ENCODE measurements at places on chromosomes 5 and 9.

DNA sequence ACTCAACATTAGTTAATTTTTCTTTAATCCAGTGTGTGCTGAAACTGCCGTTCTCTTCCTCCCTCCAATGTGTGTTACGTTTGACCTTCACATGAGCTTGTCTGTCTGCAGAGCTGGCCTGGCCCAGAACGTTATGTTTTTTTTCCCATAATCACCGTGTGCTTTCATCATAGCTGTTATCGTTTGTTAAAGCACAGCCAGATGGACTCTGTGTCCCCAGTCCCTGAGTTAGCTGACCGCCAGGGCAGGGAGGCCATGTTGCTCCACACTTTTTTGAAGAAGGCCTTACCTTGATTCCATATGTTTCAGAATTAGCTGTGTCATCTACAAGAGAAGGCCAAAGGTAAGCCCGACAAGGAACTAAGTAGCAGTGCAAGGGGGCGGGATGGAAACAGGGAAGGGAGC is 55.7 kb downstream of the HSD17B3 start:
- DNase-seq, result no peak

DNA sequence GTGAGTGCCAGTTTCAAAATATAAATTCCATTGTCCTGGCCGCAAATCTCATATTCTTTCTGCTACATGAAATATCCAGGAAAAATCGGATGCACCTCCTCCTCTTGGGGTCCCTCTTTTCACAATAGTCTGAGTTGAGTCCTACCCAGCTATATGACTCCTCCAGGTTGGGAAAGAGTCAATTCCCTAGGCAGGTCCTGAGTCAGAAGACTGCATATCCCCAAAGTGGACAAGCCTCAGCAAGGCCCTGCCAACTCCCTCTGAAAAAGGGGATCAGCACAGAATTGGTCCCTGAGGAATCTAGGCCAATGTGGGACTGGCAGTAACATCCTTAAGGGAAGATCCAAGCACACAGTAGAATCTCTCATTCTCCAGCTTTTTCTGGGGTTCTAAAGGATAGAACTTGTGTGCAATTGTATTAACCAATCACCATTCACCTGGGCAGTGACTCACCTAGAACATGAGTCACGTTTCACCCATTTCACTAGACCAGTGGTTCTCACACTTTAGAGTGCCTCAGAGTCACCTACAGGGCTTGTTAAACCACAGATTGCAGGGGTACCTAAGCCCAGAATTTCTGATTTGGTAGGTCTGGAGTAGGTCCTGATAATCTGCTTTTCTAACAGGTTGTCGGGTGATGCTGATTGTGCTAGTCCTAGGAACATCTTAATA is 44.7 kb upstream of the TMEM215 start:
- DNase-seq, result peak; percentile 22

- DNase-seq, result no peak
Observed at GRCh38 chr5:119396030-119396664, 40.3 kb downstream of the TNFAIP8 start.

GRCh38 chr5:168874713-168875380 is 295.7 kb upstream of the PANK3 start:
- DNase-seq, result peak; percentile 29

GRCh38 chr9:87599901-87600610 is 102.4 kb downstream of the DAPK1 start:
- peak; percentile 93 for DNase-seq

- no peak for DNase-seq
Observed at GRCh38 chr9:120507936-120508510, 71.9 kb downstream of the CDK5RAP2 start.

DNA sequence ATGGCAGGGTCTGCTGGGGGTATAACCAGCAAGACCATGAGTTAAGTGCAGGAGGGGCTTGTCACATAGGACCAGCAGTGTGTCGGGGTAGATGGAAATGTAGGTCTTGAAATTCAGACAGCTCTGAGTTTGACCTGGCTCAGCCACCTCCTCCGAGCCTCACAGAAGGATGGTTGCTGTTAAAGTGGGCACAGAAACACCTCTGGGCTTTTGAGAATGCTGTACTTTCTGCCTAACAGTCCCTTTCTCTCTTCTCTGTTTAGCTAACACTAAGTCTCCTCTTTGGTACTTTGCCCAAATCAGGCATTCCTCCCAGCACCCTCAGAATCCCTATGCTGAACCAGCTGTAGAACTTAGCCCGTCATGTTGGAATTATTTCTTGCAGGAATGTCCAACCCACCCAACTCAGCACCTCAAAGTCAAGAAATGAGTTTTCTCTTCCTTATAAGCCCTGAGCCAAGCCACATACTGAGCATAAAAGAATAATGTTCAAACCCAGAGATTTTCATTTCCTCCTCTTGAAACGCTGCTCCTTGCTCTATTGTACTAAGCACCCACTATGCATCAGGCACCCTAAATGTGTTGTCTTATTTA is 41.7 kb upstream of the MATR3 start:
- no peak for DNase-seq

DNA sequence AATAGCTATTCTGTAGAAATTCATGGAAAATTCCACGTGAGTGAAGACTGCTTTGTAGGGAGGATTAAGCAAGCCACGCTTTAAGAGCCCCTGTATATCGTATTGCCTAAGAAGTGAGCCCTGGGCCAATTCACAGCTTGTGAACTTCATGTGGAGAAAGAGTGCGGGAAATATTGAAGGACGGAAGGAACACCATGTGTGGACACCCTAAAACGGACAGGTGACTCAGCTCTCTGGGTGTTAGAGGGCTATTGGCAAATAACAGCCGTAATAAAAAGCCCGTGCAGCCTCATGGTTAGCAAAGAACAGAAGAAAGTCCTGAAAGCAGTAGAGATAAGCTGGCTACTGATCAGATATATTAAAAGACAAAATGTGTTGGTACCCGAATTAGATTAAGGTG is 26.4 kb downstream of the ZNF366 start:
- no peak for DNase-seq

DNA sequence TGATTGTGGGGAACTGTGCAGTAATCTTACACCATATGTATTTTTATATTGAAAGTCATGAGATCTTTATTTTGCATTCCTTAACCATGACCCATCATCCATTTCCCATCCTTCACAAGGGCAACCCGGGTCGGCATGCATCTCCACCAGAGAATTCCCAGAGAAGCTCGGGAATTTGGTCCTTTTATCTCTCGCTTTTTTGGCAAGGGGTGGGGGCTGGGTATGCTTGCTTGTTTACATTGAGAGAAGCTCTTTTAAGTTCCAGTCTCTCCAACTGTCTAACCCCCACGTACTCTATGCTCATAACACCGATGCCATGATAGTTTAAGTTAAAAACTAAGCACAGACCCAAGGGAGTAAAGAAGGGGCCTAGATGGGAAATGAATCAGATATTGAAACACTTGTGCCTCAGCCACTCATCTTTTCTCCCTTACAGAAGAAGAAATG is 109.9 kb upstream of the NFIB start:
- no peak for DNase-seq

DNA sequence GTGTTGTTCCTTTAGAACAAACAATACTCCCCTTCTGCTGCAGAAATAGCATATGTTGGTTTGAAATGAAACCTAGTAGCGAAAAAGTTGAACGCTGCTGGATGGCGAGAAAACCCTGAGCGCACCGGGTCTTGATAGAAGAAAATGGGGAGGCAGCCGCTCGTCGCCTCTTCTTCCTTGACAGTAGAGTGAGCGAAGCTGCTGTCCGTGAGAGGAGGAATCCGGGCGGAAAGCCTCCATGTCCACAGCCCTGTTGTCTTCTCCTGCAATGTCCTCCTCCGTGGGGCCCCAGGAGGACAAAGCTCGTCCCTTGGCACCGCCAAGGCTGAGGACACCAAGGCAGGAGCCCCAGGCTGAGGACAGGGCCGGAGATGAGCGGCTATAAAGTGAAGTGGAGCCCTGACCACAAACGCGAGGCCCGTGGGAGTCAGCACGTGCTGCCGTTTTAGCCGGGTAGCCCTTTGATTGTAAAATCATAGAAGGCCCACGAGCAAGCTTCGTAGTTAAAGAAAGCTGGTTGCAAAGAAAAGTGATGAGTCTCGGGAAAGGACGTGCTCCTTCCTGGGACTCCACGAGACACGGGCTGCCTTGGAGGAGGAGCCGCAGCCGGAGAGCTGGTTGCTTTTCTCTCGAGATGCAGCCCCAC is 35.6 kb downstream of the MRPL36 start:
- no peak for DNase-seq

DNA sequence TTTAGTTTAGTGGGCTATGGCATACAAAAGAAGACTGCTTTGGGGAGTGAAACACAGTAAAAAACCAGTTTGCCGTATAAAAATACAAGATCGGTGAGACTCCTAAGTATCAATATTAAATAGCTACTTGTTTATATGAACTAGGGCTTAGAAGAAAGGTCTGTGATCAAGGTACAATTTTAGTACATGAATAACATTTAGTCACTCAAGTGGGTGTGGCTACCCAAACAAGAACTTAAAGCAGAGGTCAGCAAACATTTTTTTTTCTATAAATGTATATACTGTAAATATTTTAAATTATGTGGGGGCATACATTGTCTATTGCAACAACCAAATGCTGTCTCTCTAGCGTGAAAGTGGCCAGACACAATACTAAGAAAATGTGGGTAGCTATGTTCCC is 1452.5 kb upstream of the NUDT12 start:
- DNase-seq, result no peak

- DNase-seq, result no peak
Observed at GRCh38 chr9:87501806-87502205, 4.1 kb downstream of the DAPK1 start.

GRCh38 chr5:531101-531748 is 7.0 kb upstream of the SLC9A3 start:
- no peak for DNase-seq

- DNase-seq, result peak; percentile 75
Observed at GRCh38 chr9:100087218-100087617, 11.6 kb downstream of the ERP44 start.

- DNase-seq, result peak; percentile 89
Observed at GRCh38 chr9:86947146-86948073, at the start of gene GAS1. TSS of gene GAS1 (minus strand) at chr9:86947506. CDS start at chr9:86946779, 727 bp downstream.

- DNase-seq, result no peak
Observed at GRCh38 chr9:121748727-121749423, 97.4 kb downstream of the DAB2IP start.

GRCh38 chr5:147483188-147483790 is 26.6 kb downstream of the DPYSL3 start:
- DNase-seq, result no peak

GRCh38 chr5:163893281-163893680 is 387.9 kb downstream of the MAT2B start:
- no peak for DNase-seq

DNA sequence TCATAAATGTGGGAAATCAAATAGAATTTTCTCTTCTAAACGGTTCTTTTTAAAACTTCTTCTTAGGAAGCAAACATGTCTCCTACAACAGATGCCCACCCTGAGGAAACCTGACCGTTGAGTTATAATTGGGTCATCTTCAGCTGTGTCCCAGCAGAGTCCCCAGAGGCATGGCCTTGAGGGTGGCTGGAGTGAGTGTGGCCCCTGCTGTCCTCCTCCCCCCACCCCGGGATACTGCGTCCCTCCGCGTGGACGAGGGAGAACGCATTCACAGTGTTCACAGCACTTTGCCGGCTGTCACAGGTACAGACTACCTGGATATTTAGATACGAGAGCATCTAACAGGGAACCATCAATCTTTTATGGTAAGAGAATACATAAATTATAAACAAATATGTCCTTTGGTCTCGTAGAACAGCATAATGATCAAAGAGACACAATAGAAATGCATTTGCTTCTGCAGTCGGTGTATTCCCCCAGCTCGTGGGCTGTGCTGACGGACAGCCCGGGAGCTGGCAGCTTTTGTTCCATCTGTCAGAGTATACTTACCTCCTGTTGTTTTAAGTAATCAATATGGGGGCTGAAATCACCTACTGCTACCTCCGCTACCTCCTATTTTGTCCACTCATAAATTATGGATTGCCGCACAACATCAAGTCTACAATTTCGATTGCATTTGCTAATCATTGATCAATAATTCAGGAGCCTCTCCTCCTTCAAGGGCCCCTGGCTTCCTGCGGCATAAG is 214.7 kb downstream of the IRX2 start:
- no peak for DNase-seq

- DNase-seq, result no peak
Observed at GRCh38 chr5:172853355-172853975, 19.4 kb downstream of the ERGIC1 start.

DNA sequence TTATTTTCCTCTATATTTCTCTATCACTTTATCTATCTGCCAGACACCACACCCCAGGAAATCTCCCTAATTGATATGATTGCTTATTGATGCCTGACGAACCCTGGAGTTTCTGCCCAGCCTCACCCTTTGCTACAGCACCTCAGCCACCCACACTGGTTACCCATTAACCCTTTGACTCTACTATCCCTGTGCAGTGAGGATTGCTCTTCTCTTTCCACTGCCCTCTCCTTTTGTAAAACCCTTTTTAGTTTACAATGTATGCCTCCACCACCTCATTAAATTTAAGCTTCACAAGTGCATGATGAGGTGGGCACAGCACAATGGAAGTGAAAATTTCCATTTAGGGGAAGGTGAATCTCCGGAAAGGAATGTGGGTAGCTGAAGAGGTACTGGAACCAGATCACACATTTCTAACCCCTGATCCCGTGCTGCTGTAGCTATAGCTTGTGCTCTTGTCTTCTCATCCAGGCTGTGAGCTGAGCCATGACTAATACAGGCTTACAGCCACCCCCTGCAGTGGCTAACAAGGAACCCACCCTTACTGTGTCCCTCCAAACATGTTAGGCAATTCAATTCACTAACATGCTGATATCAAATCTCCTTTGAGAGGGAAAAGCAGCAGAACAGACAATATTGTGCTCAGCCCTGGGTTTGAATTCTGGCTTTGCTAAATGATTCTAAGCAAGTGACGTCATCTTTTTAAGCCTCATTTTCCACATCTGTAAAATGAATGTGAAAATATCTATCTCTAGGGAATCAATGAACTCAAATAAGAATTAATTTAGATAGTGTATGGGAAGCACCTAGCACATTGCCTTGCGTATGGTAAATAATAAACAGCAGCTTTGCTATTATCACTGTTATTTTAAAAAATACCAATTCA is 186.9 kb upstream of the TRIM32 start:
- peak; percentile 93 for DNase-seq

DNA sequence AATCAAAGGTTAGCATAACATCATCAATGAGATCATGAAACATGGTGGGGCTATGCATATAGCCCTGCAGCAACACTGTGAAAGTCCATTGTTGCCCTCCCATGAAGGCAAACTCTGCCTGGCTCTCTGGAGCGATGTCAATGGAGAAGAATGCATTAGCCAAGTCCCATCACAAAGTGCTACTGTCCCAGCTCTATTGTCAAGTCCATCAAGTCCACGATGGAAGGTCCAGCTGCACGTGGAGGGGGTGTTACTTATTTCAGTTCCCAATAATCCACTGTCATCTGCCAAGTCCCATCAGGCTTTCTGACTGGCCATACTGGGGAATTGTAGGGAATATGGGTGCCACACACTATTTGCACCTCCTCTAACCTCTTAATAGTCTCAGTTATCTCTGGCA is 10.8 kb downstream of the DMAC1 start:
- no peak for DNase-seq

DNA sequence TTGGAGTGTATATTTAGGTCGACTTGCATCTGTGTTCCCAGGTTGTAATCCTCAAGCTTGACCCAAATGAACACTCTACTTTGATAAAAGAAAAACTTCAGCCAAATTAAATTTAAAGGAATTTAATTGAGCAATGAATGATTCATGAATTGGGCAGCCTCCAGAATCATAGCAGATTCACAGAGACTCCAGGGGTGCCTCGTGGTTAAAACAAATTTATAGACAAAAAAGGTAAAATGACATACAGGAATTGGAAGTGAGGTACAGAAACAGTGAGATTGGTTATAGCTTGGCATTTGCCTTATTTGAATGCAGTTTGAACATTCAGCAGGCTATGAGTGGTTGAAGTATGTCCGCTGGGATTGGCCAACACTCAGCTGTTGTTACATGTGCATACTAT is 21.6 kb upstream of the SPATA31D4 start:
- peak; percentile 19 for DNase-seq

Measured in renal cortical epithelial cell (primary cell).